Neuronal stem cell (in vitro differentiated cells): ENCODE measurements at places on chromosomes 11 and 22.
A peak's percentile ranks its signal among the peaks of the same experiment; 100 is the strongest.

GRCh38 chr11:76269661-76270261 is 63.5 kb upstream of the WNT11 start:
- no peaks in the 10 kb centered on the region for H3K4me1 ChIP-seq
- H3K4me3 ChIP-seq: no peak overlapping the region
- no peaks in the 10 kb centered on the region for H3K27me3 ChIP-seq
- H3K27ac ChIP-seq: no peak overlapping the region

DNA sequence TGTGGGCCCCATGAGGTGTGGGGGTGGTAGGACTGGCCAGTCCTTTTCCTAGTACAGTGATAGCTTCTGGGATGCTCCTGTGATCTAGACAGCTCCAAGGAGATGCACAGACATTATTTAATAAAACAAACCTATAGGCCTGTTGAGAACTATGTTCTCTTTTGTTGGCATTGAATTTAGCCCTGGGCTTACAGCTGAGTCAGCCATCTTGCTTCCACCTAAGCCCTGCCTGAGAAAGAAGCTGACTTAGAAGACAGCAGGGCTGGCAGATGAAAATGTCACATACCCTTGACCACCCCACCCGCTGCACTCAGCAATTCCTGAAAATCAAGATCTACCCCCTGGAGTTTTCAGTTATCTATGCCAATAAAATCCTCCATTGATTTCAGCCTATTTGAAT is 353.2 kb downstream of the CADM1 start:
- H3K27me3 ChIP-seq: peaks cover 10% of the 10 kb centered on the region
- H3K4me3 ChIP-seq: no peak overlapping the region
- no peak for DNase-seq
- H3K27ac ChIP-seq: no peak overlapping the region
- no peaks in the 10 kb centered on the region for H3K4me1 ChIP-seq

DNA sequence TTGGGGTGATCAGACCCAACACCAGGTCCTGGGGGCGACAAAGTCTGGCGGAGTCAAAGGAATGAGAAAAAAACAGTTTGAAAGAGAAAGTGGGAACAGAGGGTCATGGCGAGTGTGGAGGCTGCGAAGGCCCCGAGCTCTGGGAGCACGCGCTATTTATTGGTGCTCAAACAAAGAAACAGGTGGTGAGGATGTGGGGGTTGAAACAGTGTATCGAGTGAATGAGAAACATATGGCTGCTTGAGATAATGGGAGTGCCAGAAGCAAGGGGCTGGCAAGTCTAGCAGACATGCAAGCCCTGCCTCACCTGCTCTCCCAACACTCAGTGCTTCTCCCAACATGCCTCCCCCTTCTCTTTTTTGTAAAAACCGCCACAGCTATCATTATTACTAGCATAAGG is 7.8 kb upstream of the DUSP18 start:
- H3K27me3 ChIP-seq: no peaks in the 10 kb centered on the region
- no peaks in the 10 kb centered on the region for H3K36me3 ChIP-seq
- no peak overlapping the region for H3K4me3 ChIP-seq
- H3K27ac ChIP-seq: no peak overlapping the region

DNA sequence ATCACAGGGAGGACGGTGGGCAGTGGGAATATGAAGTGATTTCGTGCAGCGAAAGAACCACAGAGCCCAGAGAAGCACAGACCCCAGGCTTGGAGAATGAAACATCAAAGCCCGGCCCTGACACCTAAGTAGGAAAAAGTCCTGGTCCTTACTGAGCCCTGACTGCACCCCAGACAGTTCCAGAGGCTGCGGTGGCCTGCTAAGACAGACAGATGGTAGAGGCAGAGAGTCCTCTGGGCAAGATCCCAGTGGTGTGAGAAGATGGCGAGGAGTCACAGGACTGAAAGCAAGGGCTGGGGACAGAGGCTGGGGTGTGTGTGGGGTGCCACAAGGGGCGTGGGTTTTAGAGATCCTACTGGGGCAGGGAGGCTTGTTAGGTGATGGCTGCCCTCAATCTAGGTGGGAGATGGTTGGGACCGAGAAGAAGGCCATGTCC is 3.7 kb downstream of the CBX6 start:
- DNase-seq: no peak
- peaks cover 34% of the 10 kb centered on the region for H3K36me3 ChIP-seq
- no peak overlapping the region for H3K27ac ChIP-seq
- peaks cover 12% of the 10 kb centered on the region for H3K4me1 ChIP-seq

DNA sequence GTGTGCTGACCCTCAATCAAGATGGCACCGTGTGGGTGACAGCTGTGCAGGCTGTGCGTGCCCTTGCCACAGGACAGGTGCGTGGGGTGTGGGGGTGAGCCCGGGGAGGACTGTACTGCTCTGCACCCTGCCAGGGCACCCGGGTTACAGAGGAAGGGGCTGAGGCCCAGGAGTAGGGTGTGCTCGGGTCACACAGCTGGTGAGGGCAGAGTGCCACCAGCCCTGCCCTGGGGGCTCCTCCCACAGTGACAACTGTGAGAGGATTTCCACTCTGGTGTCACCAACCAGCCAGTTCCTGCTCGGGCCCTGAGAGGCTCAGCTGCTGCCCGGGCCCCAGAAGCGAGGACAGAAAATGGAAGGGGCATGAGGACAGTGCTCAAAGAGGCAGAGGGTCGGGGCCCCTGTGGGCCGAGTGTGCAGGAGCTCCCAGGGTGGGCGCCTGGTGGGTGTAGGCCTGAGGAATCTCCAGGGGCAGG is 20.5 kb downstream of the TRMU start:
- peaks cover 41% of the 10 kb centered on the region for H3K36me3 ChIP-seq
- no peak overlapping the region for H3K4me3 ChIP-seq
- no peak for DNase-seq
- H3K4me1 ChIP-seq: no peaks in the 10 kb centered on the region

- no peaks in the 10 kb centered on the region for H3K4me1 ChIP-seq
- no peaks in the 10 kb centered on the region for H3K36me3 ChIP-seq
- DNase-seq: no peak
- H3K27ac ChIP-seq: no peak overlapping the region
Observed at GRCh38 chr11:12174128-12174476, 63.7 kb downstream of the MICAL2 start.

DNA sequence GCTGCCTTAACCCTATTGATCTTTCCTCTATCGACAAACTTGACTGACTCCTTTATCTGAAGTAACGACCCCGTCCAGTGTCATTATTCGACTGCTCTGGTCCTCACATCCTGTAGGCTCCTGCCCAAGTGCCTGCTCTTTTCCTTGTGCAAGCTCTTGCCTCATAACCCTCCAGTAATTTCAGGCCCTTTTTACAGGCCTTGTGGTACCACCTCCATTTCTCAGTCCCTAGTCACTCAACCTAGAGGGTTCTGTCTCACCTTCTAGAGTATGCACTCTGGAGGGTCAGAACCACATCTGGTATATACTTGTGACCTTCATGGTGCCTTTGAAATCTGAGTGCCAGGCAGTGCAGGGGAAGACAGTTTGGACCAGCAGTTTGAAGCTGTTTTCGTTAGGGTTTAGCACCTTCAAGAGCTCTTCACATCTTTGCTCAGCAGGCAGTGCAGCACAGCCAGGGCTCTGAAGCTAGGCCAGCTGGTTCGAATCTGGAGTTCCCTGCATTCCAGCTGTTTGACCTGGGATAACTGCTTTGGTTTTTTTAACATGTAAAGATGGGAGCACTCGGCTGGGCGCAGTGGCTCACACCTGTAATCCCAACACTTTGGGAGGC is 11.2 kb downstream of the SNRPD3 start:
- H3K27ac ChIP-seq: no peak overlapping the region
- H3K27me3 ChIP-seq: no peaks in the 10 kb centered on the region
- peaks cover 29% of the 10 kb centered on the region for H3K36me3 ChIP-seq
- no peak overlapping the region for H3K4me3 ChIP-seq
- DNase-seq: no peak

- no peak overlapping the region for H3K27ac ChIP-seq
- H3K4me3 ChIP-seq: no peak overlapping the region
- H3K4me1 ChIP-seq: no peaks in the 10 kb centered on the region
- no peak for DNase-seq
Observed at GRCh38 chr11:123707206-123707605, 34.3 kb downstream of the ZNF202 start.

GRCh38 chr11:134994431-134994830 is 582.4 kb upstream of the B3GAT1 start:
- no peak overlapping the region for H3K4me3 ChIP-seq
- peak; percentile 45 for DNase-seq
- peak overlapping the region; percentile 58 for H3K27ac ChIP-seq
- no peaks in the 10 kb centered on the region for H3K27me3 ChIP-seq
- no peaks in the 10 kb centered on the region for H3K36me3 ChIP-seq

- no peak overlapping the region for H3K27ac ChIP-seq
- no peaks in the 10 kb centered on the region for H3K27me3 ChIP-seq
- no peak overlapping the region for H3K4me3 ChIP-seq
- H3K4me1 ChIP-seq: peaks cover 17% of the 10 kb centered on the region
Observed at GRCh38 chr11:33664827-33665226, 35.8 kb downstream of the C11orf91 start.

DNA sequence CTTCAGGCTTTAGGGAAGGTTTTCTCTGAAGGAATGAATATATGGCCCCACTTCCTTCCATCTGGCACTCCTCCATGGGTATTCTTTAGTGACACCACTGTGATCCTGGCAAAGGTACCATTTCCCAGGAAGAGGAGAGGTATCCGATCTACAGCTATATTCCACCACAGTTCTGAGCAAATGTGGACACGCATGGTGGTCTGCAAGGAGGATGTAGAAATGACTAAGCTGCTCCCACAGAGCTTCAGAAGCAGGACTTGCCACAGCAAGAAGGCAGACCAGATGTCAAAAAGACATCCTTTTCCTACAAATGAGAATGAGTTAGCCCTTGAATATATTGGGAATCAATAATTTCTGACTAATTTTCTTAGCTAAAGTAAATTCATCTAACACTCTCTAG is 45.5 kb downstream of the ARFGAP2 start:
- no peaks in the 10 kb centered on the region for H3K36me3 ChIP-seq
- peaks cover 13% of the 10 kb centered on the region for H3K4me1 ChIP-seq
- DNase-seq: no peak

GRCh38 chr11:72815110-72815618 is 953 bp downstream of the ATG16L2 start:
- peak overlapping the region; percentile 98 for H3K4me3 ChIP-seq
- H3K4me1 ChIP-seq: peaks cover 9% of the 10 kb centered on the region
- no peaks in the 10 kb centered on the region for H3K27me3 ChIP-seq
- H3K27ac ChIP-seq: peak overlapping the region; percentile 92
- peaks cover 1% of the 10 kb centered on the region for H3K36me3 ChIP-seq

GRCh38 chr11:66059966-66060680 is 8.0 kb downstream of the SF3B2 start:
- peaks cover 67% of the 10 kb centered on the region for H3K36me3 ChIP-seq
- H3K4me3 ChIP-seq: no peak overlapping the region
- H3K27ac ChIP-seq: no peak overlapping the region
- no peaks in the 10 kb centered on the region for H3K27me3 ChIP-seq

GRCh38 chr11:70799386-70799785 is 401.1 kb downstream of the CTTN start:
- no peak overlapping the region for H3K4me3 ChIP-seq
- peaks cover 4% of the 10 kb centered on the region for H3K4me1 ChIP-seq
- DNase-seq: no peak
- no peak overlapping the region for H3K27ac ChIP-seq
- H3K36me3 ChIP-seq: no peaks in the 10 kb centered on the region
- H3K27me3 ChIP-seq: no peaks in the 10 kb centered on the region

DNA sequence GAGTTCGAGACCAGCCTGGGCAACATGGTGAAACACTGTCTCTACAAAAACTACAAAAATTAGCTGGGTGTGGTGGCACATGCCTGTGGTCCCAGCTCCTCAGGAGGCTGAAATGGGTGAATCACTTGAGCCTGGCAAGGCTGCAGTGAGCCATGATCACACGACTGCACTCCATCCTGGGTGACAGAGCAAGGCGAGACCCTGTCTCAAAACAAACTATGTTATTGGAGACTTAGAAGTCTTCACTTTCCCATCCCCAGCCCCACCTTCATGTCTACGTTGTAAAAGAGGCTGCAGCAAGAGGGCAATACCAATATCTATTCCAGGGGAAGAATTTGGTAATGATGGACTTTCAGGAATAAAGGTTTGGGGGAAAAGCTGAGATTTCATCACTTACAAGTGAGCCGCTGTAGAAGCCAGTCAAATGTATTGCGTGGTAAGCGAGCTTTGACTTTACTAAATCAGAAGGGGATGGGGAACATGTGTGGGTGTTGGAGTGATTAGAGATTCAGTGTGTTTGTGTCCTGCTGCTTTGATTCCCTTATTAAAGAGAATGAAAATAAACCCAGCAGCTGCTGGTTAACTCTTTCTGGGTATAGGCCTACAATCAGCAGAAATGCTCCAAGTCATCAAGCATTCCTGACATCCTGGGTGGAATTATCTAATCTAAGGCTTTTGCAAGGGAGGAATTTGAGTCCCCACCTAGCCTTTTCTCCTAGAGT is 53.7 kb downstream of the UBASH3B start:
- no peak for DNase-seq
- H3K36me3 ChIP-seq: no peaks in the 10 kb centered on the region
- peaks cover 2% of the 10 kb centered on the region for H3K4me1 ChIP-seq
- H3K4me3 ChIP-seq: no peak overlapping the region
- no peaks in the 10 kb centered on the region for H3K27me3 ChIP-seq

DNA sequence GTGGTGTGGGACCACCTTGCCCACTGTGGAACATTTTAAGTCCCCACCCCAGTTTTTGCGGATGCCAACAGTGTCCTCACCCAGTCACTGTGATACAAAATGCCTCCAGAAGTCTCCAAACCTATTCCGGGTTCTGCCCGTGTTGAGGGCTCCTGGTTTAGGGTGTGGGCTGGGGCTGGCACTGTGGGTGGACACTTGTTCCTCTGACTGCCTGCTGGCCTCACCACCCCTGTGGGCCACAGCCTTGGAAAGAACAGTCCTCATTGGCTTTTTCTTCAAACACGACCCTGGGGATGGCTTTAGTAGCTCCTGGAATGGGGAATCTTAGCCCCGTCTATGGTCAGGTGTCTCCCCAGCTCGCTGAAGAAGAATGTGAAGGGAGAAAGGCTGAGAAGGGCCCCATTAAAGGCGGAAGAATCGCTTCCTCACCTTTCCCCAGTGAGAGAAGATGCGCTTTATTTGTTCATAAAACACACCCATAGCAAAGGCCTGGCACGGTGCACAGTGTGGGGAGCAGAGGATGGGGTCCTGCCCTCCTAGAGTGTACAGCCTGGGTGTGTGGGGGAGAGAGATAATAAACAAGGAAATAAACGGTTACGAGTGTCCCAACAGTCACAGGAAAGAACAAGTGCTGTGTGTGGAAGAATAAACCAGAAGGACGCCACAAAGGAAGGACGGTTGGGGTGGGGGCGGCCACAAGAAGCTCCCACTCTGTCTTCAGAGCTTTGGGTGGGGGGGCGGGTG is 91.6 kb upstream of the SLC22A12 start:
- H3K4me3 ChIP-seq: no peak overlapping the region
- H3K27me3 ChIP-seq: peaks cover 2% of the 10 kb centered on the region
- no peak overlapping the region for H3K27ac ChIP-seq
- no peaks in the 10 kb centered on the region for H3K36me3 ChIP-seq

DNA sequence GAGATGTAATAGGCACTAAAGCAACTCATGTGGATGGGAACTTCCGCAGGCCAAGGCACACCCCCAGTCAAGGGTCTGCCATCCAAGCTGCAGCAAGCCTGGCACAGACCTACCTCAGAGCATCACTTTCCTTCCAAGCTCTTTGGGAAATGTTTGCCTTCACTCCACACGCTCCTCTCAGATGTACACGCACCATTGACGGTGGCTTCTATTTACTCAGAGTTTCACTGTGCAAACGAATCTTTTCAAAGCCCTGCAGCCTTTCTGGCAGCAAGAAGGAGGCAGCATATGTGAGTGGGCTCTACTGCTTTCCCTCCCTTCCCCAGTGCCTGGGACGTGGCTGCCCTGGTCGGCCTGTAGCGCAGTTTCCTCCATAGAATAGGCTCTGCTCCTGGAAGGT is 60.9 kb upstream of the USP47 start:
- H3K36me3 ChIP-seq: no peaks in the 10 kb centered on the region
- no peak overlapping the region for H3K4me3 ChIP-seq
- no peak for DNase-seq
- H3K27ac ChIP-seq: no peak overlapping the region

GRCh38 chr22:48744967-48745841 is 1082.5 kb downstream of the BRD1 start:
- H3K4me1 ChIP-seq: no peaks in the 10 kb centered on the region
- H3K27me3 ChIP-seq: no peaks in the 10 kb centered on the region
- H3K27ac ChIP-seq: no peak overlapping the region
